ENCODE measurements at places on chromosomes 4 and X.

DNA sequence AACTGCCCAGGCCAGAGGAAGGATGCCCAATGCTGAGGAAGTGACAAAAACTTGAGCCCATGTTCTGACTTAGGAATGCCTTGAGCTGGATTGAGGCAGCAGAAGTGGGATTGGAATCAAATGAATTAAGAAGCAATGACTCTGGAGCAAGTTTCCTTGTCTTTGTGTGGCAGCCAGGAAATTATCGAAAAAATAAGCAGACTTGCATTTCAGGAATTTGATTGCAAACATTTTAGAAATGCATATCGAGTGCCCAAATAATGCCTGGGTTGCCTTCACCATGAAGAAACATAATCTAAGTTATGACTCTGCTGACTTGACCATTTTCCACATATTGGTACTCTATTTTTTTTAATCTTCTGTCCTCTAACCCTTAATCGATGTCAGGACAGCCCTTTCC is 9.5 kb downstream of the CYTL1 start:
- DNase-seq: no peak

- no peak for DNase-seq
Observed at GRCh38 chrX:3621414-3621813, 92.0 kb downstream of the PRKX start.

- no peak for DNase-seq
Observed at GRCh38 chrX:134139090-134139489, 97.9 kb upstream of the CCDC160 start.

- no peak for DNase-seq
Observed at GRCh38 chrX:122418758-122419157, 765.3 kb upstream of the GRIA3 start.

DNA sequence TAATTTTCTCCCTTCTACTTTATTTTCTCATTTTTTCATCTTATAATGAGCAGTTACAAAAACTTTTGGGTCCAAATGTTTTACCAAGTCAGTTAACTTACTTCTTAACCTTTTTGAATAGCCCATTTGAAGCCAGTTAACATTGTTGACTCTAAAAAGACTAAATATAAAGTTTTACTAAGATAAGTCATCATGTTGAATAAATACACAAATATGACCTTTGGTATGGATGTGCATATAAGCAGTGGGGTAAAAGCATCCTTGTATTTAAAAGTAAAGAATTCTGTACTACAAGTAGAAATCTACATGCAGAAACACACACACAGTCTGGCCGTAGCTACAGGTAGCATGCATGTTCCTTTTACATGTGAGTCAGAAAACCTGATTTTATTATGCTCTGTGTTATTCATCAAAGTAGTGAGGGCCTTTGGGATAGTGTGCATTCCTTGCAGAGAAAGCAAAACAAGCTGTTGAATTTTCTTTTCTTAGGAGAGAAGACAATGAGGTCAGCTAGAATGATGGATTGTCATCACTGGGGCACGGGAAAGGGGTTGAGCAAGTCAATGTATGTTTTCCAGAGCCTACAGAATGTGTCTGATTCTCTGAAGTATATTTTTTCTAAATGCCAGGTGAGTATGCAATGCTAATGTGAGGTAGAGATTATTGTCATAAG is 533.2 kb upstream of the AGA start:
- DNase-seq: no peak

GRCh38 chrX:150676221-150676620 is 17.0 kb upstream of the MTMR1 start:
- no peak for DNase-seq
